Endothelial cell (in vitro differentiated cells): ENCODE measurements at places on chromosomes 3 and 15.

DNA sequence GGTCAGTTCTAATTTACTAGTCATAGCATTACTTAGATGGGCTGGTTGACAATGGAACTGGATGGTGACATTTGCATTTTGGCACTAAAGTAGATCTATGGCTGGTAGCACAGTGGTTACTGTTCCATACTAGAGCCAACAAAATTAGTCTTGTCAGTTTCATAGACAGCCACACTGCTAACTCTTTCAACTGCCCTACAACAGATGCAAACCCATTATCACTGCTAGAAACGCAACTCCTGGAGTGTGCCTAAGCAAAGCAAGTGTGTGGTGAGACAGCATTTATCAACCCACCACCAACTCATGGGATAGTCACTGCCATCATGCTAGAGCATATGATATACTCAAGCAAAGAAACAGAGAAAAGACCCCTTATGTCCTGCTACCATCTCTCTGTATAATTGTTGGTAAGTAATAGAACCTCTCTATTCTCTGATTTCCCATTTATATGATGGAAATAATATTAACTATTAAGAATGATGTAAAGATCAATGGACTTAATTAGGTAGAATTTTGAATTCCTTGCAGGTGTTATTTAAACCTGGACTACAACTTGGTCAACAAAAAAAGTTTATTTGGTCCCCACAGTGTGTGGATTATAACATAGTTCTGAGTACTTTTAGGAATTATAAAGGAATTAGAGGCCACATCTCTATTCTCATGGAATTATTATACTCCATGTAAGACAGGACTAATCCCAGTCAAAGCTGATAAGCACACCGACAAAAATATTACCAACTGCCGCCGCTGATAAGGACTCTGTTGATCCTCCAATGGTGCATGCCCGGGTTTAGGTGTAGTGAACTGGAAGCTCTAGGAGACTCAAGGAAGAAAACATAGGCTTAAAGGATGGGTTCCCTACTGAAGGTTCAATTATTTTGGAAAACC lies 19.9 kb upstream of the ABHD5 start:
- DNase-seq, result no peak

GRCh38 chr3:50450209-50450921 lies 53.1 kb downstream of the CACNA2D2 start:
- no peak for DNase-seq

GRCh38 chr15:80105193-80105592 lies 45.7 kb downstream of the ZFAND6 start:
- DNase-seq, result no peak

GRCh38 chr15:63069616-63070090 lies 27.1 kb downstream of the TPM1 start:
- DNase-seq, result no peak

- DNase-seq, result no peak
Observed at GRCh38 chr3:145522893-145523651, 637.9 kb downstream of the PLOD2 start.

- no peak for DNase-seq
Observed at GRCh38 chr15:54502416-54503075, 524.3 kb downstream of the UNC13C start.

GRCh38 chr15:46901001-46901400 lies 816.3 kb upstream of the SEMA6D start:
- no peak for DNase-seq

- no peak for DNase-seq
Observed at GRCh38 chr3:12839156-12839946, 2.0 kb downstream of the RPL32 start.

DNA sequence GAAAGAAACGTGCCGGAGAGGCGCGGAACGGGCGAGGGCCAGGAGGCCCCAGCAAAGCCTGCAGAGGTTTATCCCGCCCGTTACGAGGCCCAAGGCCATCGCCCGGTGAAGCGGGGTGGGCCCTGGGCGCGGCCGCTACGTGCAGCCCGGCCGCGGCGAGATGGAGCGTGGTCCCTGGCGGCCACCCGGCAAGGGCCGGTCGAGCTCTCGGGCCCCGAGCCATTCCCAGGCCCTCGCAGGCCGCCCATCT lies 1.1 kb downstream of the PKM start:
- no peak for DNase-seq

GRCh38 chr3:134350266-134350665 lies 24.0 kb downstream of the AMOTL2 start:
- no peak for DNase-seq

GRCh38 chr15:40763801-40764628 lies at the start of gene GCHFR:
Gene GCHFR (plus strand): TSS chr15:40764068. CDS start chr15:40764181, 113 bp downstream.
- peak; percentile 71 for DNase-seq

DNA sequence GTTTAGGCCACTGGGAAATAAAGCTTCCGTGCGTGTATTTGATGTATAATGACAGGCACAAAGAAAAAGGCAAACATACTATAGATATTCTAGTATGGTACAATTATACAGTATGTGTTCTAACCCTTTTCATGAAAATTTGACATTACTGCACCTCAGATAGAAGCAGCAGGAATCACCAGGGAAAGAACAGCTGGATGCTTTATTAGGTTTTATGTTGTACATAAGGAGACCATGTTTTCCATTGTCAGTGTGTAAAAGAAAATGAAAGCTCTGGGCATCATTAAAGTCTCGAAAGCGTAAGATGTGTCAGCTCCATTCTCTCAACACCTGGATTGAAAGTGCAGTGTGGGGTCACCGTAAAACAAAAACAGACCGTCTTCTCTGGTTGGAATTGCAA lies 302.1 kb downstream of the ROBO2 start:
- no peak for DNase-seq

DNA sequence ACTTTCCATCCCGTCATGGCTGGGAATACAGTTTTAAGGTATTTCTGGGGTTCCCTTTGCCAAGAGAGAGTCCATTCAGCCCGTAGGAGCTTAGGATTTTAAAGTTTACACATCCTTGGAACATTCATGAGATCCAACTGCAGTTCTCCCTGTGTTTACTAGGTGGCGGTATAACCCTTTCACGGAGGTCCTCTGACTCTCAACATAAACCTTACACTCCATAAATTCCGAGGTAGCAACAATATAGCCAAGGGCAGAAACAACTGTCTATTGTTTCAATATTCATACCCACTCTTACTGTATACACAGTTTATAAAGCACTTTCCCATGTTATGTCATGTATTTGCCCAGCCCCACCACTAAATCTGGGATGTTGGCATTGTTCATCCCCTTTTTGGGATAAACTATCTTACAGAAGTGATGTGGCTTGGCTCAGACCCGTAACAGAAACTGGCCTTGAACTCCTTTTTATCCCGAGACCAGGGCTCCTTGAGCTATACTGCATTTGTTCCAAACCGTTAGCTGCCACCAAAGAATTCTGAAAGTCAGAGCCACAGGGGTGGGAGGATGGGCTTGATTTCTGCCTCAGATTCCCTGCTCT lies 69.2 kb upstream of the COL6A5 start:
- no peak for DNase-seq

- no peak for DNase-seq
Observed at GRCh38 chr3:173238091-173238490, 97.1 kb upstream of the SPATA16 start.

DNA sequence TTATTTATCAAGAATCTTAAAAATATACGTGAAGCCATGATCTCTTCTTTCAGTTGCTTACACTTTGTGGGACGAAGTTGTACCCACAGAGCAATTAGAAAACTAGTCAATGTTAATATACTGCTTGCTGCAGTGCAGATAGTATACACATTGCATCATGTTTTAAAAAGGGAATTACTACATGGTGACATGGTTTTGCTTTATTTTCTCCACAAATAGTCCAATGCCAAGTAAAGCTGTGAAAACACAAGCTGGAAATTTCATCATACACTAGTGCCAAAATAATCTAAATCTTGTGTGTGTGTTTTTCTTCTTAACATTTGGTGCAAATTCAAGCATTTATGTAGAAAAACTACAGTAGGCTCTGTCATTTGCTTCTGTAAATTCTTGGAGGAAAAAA lies 233.0 kb downstream of the EPHA3 start:
- DNase-seq, result no peak

DNA sequence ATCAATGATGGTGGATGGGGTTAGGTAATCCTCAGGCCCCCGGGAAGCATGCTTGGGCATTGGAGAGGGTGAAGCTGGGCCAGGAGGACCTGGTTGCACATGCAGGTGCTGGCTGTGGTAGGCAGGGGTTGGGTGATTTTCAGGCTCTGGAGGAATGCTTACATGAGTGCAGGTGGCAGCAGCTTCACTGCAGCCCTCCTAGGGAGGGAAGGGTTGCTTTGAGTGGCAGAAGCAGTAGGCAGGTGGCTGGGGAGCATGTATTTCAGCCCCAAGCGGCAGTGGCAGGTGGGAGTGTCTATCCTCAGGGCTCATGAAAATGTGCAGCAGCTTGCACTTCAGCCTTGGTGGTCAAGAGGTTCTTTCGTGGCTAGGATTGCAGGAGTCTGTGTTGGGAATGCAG lies 230.0 kb upstream of the CTNNB1 start:
- DNase-seq, result no peak

GRCh38 chr3:45092132-45093031 lies 53.8 kb downstream of the CDCP1 start:
- DNase-seq, result no peak

GRCh38 chr3:17315897-17316296 lies 426.5 kb downstream of the TBC1D5 start:
- no peak for DNase-seq

- no peak for DNase-seq
Observed at GRCh38 chr3:77025471-77025870, 14.4 kb upstream of the ROBO2 start.

DNA sequence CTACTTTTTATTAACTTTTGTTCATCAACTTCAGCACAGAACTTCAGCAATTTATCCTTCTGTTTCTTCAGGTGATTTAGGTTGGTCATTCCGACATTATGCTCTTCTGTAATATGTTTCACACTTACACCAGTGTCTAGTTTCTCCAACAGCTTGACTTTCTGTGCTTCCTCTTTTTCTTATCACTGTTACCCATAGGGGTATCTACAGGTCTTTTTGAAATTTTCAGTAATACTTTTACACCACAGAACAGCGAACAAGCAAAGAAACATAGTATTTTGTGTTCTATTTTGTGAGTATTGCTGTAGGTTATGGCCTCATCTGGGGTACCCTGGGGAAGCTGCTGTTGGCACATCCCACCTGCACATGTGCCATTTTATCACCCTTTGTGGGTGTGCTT lies 260.7 kb downstream of the NSUN3 start:
- DNase-seq, result no peak

DNA sequence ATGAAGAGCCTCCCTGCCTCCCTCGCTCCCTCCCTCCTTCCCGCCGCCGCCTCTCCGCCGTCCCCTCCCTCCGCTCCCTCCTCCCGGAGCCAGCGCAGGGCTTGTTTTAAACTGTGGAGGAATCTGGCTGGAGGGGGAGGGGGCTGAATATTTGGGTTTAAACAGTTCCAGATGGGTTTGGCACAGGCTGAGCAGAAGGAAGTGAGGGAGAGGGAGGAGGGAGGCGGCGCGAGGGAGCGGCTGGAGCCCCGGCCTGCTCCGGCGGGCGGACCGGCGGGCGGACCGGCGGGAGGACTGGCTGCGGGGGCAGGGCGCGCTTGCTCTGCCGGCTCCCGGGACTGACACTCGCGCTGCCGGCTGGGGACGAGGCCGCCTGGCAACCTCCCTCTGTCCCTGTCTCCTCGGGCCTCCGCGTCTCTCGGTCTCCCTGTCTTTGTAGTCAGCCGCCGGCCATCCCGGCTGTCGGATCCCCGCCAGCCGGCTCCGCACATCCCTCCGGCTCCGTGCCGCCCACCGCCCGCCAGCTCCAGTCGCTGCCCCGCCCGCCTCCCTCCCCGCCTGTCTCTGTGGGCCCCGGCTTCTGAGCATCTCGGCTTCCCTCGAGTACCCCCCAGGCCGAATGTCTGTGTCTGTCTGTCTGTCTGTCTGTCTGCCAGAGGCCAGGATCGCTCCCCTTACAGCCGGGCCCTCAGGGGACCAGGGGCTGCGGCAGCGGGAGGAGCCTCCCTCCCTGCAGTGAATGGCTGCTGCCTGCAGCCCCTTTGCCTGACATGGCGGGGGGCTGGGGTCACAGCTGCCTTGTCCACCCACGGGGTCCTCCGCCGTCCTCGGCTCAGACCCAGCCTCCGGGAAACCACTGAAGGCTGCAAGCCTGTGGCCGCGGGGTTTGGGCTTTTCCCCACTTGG lies 7.6 kb downstream of the EPHB3 start:
- DNase-seq, result no peak

- DNase-seq, result peak; percentile 94
Observed at GRCh38 chr15:40357723-40358470, at the start of gene DISP2. Gene DISP2 (plus strand): TSS chr15:40358219. CDS start chr15:40358322, 103 bp downstream.

DNA sequence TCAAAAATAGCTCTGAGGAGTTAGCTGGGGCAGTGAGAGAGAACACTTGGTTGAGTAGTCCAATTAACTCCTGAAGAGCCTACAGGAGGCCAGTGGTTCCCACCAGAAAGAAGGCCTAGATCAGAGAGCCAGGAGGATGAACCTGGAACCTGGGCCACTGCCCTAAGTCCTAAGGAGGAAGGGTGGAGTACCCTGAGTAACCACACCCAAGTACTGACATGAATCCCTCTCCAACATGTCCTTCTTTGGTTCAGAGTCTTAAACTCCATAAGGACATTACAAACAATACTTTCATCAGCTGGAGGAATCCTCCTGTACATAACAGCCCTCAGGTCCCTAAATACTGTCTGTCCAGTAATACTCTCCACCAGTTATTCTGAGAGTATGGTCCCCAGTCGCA lies 25.6 kb upstream of the C3orf62 start:
- no peak for DNase-seq

DNA sequence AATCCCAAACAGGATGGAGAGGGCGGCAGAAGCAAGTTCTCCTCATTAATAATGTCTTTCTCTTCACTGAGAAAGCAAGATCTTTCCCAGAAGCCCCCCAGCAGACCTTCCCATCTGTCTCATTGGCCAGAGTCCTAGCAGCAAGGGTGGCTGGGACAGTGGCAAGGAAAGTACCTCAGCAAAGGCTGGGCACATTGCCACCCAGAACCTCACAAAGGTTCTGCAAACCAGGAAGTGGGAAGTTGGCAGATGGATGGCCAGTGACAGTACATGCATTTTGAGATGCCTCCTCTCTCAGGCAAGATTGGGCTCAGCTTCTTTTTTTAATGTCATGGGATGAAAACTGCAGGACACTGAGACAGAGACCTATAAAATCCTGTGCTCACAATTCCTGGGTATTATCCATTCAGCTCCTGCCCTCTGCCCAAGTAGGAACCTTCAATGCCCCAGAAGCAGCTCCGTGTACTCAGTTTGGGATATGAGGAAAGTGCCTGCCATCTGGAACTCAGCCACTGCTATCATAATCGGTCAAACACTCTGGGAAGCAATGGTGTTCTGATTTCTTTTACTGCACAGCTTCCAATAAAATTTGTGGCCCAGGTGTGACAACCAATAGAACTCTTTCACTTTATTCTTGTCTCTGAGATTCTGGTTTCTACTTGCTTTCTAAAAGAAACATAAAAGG lies 25.5 kb downstream of the DPH3 start:
- no peak for DNase-seq

- no peak for DNase-seq
Observed at GRCh38 chr3:105463620-105464019, 96.9 kb downstream of the ALCAM start.
